ENCODE measurements at places on chromosomes 2 and 18.

DNA sequence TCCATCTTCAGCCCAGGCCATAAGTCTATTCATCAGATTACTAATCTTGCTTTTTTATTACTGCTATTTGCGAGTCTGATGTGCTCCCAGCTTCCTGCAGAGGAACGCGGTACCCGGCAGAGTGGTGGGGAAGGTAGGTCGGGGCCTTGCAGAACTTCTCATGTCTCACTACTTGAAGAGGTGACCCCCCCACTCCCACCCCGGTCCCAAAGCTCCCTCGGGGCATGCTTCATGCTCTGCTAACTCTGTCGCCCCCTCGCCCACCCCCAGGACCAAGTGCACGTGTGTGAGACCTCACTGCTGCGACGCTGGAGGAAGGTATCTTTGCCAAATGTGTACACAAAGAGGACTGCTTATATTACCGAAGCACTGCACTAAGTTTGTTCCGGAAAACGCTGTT, 129.4 kb upstream of the RAB12 start:
- DNase-seq = no peak

- DNase-seq = no peak
These were observed 5.0 kb downstream of the LDLRAD4 start for GRCh38 chr18:13223311-13224143.

DNA sequence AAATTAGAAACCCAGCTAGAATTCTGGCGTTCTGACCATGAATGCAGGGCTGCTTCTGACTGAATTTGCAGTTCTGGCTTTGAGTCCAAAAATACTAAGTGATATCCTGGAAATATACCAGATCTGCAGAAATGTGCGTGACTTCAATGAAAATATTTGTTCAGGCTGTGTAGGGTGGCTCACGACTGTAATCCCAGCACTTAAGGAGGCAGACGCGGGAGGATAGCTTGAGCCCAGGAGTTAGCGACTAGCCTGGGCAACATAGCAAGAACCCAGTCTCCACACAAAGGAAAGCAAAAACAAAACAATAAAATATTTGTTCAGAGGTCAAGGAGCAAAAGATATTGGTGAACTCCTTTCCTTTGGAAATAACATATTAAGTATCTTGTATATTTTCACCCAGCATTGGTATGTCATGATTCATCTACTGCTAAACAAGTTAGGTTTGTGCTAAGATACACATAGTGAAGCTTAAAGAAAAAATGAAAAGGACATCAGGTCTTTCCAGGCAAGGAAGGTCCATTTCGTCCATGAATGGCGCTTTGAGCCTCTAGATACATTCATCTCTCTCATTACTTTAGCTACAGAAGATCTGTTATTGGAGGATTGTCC, 239.2 kb downstream of the CMPK2 start:
- no peak for DNase-seq

- DNase-seq = no peak
These were observed 105.4 kb upstream of the PIK3C3 start for GRCh38 chr18:41849632-41850031.

DNA sequence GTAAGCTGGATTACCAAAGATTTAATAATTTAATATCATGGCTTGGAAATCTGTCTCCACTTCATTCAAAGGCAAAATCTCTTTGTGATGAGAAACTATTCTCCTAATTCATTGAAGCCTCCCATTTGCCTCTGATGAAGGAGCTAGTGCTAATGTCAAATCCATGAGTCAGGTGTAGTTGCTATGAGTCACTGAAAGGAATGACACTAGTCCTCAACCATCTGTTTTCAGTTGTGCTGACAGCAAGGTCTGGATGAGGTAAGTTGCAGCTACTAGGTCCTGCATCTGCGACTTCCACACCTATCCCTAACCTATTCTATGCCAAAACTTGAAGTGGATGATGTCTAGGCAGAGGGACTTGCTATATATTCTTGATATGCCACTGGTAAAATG, 324.0 kb upstream of the UBE2E3 start:
- DNase-seq = no peak

DNA sequence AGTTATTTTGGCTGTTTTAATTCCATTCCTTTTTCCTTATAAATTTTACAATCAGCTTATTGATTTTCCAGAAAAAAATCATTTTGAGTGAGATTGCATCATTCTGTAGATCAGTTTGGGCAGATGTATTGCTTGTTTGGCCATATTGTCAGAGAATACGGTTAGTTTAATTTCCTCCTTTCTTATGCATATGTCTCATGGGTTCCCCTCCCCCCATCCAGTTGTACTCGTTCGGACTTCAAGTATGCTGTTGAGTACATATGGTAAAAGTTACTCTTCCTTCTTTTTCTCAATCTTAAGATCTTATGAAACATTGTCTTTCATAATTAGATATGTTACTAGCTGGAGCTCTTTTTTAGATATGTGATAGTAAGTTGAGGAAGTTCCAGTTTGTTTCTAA, 131.2 kb upstream of the TTC27 start:
- no peak for DNase-seq

DNA sequence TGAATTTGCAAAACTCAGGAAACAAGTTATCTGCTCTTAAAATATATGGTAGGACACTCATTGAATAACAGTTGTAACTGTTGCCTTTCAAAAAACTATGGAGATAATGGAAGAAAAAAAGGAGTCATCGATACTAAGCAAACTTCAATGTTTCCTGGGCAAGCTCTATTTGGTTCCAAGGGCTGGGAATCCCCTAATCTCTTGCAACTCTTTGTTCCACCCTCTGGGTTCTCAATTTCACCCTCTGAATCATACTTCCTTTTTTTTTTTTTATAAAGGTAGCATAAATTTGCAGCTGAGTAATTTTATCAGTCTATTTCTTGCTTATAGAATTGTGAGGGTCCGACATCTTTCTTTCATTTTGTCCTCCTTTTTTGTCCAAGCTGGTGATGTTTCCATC, 36.7 kb downstream of the SLC9A4 start:
- DNase-seq = no peak

GRCh38 chr18:58051765-58052460, 7.9 kb downstream of the NEDD4L start:
- DNase-seq = no peak

- no peak for DNase-seq
These were observed 893.2 kb upstream of the CRIM1 start for GRCh38 chr2:35462226-35462998.

GRCh38 chr18:63316612-63317555, 2.7 kb downstream of the BCL2 start:
- DNase-seq = peak; percentile 13

- DNase-seq = no peak
These were observed 363.0 kb downstream of the SS18 start for GRCh38 chr18:25727281-25727985.

- no peak for DNase-seq
These were observed 165.6 kb downstream of the MYO1B start for GRCh38 chr2:191410646-191411436.

DNA sequence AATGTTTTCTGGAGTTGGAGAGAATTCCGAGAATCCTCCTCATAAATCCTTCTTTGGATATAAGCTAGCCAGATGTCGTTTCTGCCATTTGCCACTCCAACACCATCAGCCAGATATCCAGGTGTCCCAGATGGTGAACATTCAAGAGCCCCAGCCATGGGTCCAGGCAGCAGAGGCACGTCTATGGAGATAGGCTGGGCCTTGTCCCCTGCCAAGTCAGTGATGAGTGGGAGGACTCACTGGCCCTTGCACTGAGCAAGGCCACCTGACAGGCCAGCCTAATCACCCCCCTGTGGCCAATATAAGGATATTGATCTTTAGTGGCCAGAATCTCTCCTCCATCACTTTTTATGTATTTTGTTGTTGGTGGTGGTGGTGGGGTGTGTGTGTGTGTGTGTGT, 28.0 kb downstream of the ARID5A start:
- DNase-seq = no peak

GRCh38 chr2:150919901-150920300, 341.8 kb downstream of the RBM43 start:
- DNase-seq = no peak

DNA sequence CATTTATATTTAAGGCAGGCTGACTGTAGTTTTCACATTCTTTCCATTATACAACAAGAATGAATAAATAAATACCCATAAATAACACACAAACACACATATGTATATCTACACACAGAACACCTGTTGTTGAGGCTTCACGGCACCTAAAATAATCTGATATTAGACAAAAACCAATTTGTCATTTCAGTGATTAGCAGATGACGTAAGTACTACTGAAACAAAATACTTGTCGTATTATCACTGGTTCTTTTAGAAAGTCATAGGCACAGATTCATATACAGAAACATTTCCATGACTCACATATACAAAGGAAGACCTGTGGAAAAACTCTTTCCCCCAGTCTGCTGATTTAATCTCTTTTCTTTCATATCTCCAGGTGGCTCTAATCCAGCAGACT, 1113.4 kb upstream of the FANCL start:
- no peak for DNase-seq

DNA sequence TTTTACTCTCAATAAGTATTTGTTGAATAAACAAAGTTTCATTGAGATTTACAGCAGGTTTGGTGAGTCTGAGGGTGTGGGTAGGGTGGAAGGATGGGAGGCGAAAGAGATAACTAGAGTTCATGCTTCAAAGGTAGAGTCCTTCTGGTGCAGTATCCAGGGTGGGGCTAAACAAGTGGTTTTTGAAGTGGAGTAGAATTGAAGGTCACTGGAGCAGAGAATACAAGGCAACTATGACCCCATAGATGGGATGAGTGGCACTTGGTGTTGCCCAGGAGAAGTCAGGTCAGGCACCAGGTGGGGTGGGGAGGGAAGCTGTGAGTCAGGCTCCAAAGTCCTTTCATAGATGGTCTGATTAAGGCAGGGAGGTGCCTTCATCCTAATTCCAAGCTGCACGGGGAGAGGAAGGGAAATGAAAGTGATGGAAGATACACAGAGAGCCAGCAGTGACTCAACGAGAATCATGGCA, 6.6 kb upstream of the CAB39 start:
- no peak for DNase-seq

DNA sequence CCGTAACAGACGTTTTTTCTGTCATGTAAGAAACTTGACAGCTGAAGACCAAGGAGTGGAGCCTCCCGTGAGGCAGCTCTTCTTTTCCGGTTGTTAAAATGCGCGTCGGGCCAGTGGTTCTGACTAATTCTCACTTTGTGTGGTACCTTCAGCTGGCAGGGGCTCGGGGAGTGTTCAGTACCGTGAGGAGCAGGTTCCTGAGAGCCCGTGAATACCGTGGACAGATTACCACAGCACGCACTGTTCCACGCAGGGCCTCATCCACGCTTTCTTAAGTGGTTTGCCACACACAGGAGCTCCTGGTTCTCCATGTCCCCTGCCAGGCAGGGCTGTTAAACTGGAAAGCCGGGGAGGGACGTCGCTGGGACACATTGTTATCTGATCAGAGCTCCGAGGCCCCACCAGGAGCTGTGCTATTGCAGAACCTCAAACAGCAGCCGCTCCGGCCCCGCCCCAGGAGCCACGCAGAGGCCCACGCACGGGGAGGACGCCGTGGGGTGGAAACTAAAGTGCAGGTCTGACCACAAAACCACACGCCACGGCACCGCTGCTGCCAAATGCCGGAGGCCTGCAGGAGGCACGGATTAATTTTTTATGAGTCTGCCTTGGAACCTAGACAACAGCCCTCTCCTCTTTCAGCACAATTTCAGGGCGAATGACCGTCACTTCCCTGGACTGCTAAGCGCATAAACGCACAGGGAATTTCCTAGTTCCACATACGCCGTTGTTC, 43.3 kb downstream of the NFATC1 start:
- DNase-seq = no peak

Data from NCI-H1105 (cell line).